Stimulated activated CD4-positive, alpha-beta T cell treated with anti-CD3 and anti-CD28 coated beads, Interleukin-2, amount 100 ng/mL, for 4 hours (primary cell): ENCODE measurements at places on chromosomes 1 and 21.

DNA sequence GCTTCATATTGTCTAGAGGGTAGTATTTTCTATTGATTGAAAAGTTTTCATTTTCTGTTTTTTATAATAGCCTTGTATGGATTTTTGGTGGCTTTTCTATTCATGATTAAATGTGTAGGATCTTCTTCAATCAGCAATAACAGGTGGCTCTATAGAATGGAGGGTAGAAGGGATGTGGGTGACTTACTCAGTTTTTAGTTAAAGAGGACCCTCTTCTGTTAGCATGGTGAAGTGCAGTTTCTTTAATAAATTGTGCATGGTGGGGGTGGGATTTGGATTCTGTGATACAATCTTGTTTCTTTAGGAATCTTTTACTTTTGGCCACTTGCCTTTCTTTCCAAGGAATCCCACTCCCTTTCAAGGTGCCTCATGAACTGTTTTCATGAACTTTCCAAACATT is 64.7 kb downstream of the SLC35A3 start:
- no peak for DNase-seq

DNA sequence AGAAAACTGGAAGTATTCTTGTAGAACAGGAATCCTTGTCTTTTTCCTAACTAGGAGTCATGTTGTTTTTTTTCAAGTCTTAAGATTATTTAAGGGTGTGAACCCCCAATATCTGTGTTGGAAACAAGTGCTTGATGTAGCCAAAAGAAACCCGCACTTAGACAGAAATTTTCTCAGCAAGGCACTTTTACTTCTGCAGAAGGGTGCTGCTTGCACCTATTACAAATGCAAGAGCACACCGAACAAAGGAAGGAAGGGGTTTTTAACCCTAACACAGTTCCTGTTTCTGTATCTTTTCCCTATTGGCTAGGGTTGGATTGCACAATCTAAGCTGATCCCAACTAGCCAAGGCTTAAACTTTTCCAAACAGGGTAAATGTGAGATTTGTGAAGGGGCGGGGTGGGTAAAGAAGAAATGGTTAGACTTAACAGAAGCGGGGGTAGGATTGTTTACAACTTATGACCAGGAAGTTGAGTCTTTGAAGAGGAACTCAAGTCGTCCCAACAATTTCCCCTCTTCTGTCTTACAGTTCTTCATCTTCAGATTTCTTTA is 75.1 kb downstream of the ZFYVE9 start:
- DNase-seq: no peak

- DNase-seq: no peak
These were observed 1.2 kb upstream of the ST3GAL3 start for GRCh38 chr1:43705982-43706597.

DNA sequence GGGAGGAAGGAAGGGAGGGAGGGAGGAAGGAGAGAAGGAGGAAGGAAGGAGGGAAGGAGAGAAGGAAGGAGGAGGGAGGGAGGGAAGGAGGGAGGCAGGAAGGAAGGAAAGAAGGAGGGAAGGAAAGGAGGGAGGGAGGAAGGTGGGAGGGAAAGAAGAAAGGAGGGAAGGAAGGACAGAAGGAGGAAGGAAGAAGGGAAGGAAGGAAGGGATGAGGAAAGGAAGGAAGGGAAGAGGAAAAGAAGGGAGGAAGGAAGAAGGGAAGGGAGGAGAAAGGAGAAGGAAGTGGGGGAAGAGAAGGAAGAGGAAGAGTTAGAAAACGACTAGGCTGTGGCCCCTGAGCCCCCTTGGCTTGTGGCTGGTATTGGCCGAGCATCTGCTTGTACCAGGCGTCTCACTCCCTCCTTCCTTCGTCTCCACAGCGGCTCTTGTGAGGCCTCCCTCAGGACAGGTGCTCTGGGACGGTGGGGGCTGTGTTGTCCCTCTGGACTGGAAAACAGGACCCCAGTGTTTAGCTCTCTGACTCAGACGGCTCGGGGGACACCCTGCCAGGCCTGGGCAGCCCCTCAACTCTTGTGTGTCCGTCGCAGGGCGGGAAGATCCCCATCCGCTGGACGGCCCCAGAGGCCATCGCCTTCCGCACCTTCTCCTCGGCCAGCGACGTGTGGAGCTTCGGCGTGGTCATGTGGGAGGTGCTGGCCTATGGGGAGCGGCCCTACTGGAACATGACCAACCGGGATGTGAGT is 36.2 kb upstream of the C1QA start:
- DNase-seq: no peak

GRCh38 chr1:154663471-154664060 is 55.6 kb upstream of the ADAR start:
- no peak for DNase-seq

- no peak for DNase-seq
These were observed 65.0 kb downstream of the SYT6 start for GRCh38 chr1:114088392-114089299.

DNA sequence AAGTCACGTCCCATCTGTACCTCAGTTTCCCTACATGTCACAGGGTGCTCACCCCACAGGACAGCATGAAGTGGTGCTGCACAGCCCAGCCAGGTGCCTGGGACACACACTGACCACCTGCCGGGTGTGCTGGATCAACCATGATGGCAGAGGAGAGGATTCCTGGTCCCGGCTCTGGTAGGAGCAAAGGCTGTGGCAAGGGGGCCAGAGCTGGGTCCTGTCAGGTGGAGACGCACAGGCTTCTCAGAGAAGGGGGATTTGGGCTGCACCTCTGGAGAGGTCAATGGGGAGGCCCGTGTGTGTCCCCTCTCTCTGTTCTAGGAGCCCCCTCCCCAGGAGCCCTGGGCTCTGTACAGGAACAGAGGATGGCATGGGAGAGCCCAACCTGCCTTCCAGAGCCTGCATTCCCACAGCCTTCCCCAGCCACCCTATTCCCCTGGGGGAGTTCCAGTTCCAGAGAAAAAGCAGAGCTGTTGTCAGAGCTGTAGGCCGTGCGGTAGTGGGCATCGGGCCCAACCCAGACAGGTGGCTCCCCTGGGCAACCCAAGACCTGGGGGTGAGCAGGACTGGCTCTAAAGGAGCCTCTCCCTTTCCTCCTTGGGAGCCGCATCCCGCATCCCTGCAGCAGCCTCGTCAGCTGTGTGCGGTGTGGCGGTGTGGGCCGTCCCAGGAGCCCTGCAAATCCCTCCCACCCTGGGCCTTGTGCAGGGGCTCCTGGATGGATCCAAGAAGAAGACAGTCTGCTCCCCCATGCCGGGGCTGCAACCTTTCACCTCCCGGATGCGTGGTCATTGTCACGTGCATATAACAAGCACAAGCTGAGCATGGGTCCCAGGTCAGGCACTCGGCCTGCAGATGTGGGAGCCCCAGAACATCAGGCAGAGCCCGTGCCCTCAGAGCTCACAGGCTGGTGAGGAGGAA is 2.9 kb upstream of the TFF3 start:
- DNase-seq: no peak

- DNase-seq: no peak
These were observed 21.0 kb downstream of the PLXNA2 start for GRCh38 chr1:208223136-208223535.

- no peak for DNase-seq
These were observed 32.2 kb upstream of the ANGPTL7 start for GRCh38 chr1:11156963-11157362.

DNA sequence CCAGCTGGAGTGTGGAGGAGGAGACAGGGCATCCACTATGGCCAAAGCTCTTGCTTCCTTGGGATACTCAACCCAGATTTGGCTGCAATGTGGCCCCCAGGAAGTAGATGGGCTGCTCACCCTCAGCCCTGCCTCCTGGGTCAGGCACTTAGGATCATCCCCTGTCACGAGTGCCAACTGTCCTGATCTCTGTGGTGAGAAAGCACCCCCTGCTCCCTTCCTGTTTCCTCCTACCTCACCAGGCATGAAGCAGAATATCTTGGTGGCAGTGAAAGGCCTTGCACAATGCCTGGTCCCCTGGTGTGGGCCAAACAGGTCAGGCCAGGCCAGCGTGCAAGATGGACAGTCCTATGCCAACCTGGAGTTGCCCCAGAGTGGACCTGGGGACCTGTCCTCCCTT is 211.7 kb downstream of the GRIK3 start:
- DNase-seq: no peak

DNA sequence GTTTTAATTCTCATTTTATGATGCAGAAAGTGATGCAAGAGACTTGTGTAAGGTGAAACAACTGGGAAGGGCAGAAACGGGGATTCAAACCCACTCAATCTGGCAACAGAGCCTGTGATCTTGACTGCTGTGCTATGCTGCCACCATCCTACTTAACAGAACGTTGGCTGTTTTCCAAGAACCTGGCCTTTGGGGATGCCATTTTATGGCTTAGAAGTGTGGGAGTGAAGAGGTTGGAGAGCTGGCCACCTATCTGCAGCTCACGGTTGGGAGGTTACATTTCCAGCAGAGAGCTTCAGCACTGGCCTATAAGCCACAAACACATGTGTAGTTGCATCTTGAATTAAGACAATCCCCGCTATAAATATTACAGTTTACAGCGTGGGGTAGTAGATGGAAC is 235.3 kb downstream of the PRDM2 start:
- DNase-seq: no peak

- DNase-seq: no peak
These were observed 13.4 kb upstream of the FTCD start for GRCh38 chr21:46168659-46169386.

DNA sequence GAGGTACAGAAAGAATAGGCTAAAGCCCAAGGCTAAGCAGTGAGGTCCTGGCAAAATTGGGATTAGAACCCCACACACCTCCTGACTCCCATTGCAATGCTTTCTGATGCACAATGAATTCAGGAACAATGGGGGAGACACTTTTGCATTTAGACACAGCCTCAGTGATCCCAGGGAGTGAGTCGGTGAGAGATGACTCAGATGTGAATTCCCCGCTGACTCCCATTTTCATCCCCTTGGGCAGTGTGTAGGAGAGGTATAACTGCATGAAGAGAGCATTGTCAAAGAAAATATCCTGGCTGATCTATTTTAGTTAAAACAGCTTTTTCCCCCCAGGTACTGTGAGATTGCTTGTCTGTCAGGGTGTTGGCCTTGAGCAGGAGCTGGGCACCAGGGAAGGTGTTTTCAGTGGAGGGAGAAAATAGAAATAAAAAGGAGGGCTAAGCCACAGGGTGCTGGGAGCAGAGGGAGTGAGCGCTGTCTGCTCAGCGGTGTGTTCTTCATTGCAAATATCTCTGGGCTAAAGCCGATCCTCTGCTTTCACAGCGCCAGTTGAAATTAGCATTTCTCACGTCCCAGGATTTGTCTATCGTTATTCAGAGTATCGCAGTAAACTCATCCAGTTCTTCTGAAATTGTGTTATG is 247.7 kb upstream of the PTBP2 start:
- no peak for DNase-seq

DNA sequence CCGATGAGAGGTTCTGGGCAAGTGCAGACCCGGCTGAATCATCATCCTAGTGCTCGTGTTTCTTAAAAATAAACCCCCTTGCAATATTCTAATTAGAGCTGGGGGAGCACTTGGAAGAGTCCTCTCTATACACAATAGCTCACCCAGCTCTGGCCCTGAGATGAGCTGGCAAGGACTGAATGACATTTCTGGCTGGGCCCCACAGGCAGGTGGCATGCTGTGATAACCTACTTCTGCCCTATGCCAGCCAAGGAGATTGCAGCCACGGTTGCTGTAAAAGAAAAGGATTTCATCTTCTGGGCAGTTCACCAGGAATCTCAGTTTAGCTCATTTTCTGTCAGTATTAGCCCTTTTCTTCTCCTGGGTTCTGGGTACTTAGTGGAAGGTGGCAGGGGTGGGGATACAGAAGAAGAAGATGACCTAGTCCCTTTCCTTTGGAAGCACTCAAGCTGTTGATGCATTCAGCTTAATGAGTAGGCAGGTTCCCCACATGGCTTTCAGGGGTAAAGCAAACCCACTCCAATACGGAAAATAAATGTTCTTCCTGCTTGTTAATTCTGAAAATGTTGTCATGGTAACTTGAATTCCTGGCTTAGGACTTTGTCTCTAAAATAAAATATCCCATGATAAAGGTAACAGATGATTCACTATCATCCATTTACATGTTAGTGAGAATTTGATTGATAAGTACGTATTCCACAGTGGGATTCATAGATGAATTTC is 32.2 kb downstream of the VASH2 start:
- DNase-seq: no peak

DNA sequence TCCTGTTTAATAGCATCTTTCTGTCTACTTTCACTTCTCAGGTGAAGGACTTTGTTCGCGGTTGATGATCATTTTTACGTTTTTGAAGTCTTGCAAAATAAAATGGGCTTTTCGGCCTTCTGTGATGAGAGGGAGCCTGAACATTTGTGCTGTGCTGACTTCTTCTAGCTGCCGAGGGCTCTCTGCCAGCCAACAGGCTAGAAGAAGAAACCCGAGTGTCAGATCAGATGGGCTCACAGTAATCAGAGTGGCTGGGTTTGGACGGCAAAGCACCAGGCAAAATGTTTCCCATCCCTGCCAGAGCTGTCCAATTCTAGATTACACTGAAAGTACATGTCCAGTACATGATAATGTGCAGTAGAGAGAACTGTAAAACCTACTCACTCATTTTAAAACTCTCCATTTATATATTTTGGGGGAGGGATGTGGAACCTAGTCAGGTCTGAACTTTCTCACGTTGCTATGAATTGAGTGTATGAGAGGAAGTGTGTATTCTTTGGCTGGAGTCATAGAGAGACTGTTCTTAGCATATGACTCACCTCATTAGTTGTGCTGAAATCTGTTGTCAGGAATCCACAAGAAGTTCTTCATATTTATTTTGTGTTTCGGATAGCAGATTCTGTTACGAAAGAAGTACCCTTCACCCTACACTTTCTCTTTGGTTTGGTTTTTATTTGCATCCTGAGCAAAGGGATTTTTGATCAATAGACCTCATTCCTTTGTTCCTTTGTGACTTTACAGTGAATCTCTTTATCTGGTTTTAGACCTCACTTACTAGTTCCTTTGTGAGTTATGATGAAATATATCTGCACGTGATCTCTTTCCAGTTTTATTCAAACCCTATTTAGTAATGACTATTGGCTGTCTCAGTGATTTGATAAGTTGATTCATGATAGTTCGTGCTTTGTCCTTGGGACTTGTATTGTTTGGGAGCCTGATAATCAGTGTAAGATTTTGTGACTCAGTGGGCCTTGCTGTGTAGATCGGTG is 4.8 kb downstream of the ATP1A1 start:
- no peak for DNase-seq

DNA sequence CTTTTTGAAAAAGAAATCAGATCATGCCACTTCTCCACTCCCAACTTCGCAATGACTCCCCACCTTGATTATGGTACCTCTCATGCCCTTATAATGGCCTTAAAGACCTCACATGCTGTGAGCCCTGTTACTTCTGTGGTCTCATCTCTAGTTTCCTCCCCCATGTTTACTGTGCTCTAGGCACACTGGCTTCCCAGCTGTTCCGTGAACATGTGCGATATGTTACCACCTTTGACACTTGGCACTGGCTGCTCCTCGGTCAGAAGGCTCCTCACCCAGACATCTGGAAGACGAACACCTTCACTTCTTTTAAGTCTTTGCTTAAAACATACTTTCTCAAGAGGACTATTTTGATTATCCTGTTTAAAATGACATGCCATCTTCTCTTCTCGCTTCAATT is 14.3 kb upstream of the NTMT2 start:
- DNase-seq: no peak

- DNase-seq: no peak
These were observed 3.2 kb upstream of the NUAK2 start for GRCh38 chr1:205324781-205325180.
